ENCODE measurements at places on chromosomes 16 and 17.

- no peak for DNase-seq
These were observed 18.9 kb downstream of the ARHGAP17 start for GRCh38 chr16:24996301-24996700.

DNA sequence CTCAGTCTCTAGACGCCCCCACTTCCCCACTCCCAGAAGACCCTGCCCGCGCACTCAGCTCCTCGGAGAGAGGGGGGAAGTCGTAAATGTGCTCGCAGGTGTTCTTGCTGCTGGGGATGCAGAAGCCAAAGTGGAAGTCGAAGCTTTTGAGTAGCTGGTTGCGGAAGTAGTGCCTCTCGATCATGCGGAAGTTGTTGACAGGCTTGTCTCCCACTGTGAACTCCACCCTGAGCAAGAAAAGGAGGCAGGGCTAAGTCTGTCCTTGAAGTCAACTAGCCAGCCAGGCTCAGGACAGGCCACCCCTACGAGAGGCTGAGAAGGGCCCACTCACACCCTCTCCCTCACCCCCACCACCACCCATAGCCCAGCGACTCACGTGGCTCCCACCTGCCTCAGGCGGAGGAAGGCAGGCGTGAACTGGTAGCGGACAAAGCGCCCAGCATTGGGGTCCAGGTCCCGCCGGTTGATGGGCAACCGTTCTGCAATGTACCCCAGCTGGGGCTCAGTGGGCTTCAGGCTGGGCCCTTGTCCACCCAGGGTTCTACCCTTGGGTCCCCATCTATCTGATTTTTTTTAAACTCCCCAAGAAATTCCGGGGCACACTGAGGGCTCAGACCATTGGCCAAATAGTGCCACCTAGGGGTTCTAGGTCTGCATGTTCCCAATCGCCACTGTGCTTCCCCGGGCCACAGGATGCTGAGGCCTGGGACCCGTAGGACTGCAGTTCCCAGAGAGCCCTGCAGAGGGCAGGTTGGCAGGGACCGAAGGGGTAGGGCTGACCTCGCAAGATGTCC lies 4.6 kb downstream of the UNC119 start:
- peak; percentile 87 for DNase-seq

GRCh38 chr17:9763643-9764042 lies 27.7 kb downstream of the DHRS7C start:
- DNase-seq: no peak

DNA sequence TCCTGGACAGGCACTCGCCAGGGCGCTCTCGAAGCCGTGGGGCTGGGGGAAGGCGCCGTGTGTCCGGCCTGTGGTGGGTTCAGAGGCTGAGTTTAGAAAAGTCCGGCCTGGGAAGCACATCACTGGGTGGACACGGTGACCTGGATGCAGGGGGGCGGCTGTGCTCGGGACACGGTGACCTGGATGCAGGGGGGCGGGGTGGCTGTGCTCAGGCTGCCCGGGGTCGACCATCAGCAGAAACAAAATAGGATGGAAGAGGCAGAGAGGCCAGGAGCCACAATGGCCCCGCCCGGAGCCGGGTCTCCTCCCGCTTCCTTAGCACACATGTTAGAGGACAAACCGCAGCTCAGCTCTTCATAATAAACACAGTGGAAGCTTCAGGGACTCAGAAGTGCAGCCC lies 43.2 kb upstream of the GNG13 start:
- DNase-seq: no peak

GRCh38 chr17:40112718-40113109 lies 9.1 kb upstream of the MSL1 start:
- no peak for DNase-seq

- DNase-seq: no peak
These were observed 381.8 kb downstream of the SOX9 start for GRCh38 chr17:72502371-72503341.

GRCh38 chr16:80804056-80804525 lies 307 bp downstream of the CDYL2 start:
- peak; percentile 34 for DNase-seq

- DNase-seq: no peak
These were observed 3.5 kb upstream of the CAMKK1 start for GRCh38 chr17:3896108-3896967.

- DNase-seq: no peak
These were observed 107.6 kb downstream of the SPACA3 start for GRCh38 chr17:33099252-33099651.

DNA sequence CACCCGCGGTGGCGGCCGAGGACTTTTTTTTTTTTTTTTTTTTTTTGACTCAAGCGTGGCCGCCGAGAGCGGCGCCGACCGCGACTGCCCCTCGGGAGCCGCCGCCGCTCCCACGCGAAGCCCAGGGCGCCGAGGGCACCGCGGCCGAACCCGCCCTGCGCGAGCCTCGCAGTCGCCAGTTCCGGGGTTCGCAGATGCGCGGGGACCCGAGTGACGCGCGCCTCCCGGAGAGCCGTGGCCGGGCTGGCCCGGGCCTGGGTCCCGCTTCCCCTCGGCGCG lies 1.1 kb downstream of the METRNL start:
- DNase-seq: no peak

DNA sequence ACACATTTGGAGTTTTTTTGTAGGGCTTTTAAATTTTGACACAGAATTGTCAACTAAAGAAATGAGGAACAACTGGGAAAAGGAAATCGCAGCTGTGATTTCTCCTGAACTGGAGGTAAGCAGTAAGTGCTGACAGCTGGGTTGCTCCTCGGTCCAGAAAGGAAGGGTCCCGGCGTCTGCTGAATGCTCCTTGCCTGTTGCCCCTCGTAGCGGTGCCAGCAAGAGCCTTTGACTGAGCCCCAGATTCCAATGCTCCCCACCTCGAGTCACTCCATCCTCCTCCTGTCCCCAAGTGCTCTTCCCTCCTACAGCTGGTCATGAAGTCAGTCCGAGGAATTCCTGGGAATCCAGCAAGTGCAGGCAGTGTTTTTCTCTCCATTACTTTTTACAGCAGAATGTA lies 32.0 kb upstream of the ENDOV start:
- DNase-seq: no peak

DNA sequence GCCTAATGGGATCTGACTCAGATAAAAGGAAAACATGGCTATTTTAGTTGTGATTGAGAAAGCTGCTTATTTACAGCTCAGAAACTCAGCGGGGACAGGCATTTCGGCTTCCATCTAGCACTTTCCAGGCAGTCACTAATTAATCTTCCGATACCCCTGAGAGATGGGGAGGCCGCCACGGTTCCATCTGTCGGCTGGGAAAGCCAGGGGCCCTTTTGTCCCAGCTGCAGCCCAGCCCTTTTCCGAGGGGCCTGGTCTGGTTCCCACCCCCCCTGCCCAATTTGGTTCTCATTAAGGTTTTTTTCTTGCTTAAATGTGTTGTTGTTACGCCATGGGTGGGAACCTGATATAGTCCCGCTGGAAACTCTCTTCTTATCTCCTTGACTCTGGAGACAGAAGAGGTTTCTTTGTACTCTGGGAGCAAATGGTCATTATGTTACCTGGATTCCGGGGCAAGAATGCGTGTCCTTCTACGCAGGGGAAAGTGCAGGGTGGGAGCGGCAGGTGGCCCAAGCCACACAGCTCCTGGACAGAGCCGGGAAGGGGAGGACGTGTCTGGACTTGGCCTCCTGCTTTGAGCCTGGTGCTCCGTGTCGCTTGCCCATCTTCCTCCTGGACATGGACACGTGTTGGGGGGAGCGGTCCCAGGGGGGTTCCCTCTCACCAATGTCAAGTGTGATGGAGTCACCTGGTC lies 50.9 kb upstream of the GSE1 start:
- DNase-seq: no peak

- DNase-seq: no peak
These were observed 535.1 kb downstream of the CDH11 start for GRCh38 chr16:64586781-64587180.

GRCh38 chr16:52069866-52070265 lies 477.1 kb downstream of the TOX3 start:
- DNase-seq: no peak

GRCh38 chr16:20415541-20415940 lies 6.2 kb downstream of the ACSM5 start:
- no peak for DNase-seq

DNA sequence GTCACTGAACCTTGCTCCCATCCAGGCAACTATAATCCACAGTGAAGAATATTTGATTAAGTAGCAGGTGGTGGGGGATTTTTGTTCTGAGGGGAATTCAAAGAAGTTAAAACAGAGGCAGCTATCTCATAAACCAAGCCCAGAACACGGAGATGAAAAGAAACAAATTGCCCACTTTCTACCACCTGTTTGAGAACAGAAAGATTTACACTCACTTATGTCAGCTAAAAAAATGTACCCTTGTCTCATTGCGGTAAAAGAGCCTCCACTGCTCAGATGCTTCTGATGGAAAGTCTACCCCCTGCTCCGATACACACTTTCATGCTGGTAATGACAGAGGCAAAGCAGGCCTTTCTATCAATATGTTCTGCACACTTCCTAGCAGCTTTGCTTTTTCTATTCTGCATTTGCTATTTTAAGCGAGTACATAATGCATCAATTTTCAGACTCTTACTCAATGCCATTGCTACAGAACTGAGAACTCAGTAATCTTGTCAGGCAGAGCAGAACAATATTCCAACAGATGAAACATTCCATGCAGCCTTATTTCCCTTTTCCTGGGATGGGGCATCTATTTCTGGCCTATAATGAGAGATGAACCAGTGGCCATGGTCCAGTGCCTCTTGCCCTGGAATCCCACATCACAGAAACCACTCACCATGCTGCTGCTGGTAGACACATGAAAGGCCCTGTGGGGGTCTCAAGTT lies 29.0 kb downstream of the CDK5R1 start:
- no peak for DNase-seq

- DNase-seq: peak; percentile 90
These were observed at the start of gene TBC1D24 for GRCh38 chr16:2474877-2475412. TSS of gene TBC1D24 (plus strand) at chr16:2475127. CDS start at chr16:2496149, 21,022 bp downstream.

DNA sequence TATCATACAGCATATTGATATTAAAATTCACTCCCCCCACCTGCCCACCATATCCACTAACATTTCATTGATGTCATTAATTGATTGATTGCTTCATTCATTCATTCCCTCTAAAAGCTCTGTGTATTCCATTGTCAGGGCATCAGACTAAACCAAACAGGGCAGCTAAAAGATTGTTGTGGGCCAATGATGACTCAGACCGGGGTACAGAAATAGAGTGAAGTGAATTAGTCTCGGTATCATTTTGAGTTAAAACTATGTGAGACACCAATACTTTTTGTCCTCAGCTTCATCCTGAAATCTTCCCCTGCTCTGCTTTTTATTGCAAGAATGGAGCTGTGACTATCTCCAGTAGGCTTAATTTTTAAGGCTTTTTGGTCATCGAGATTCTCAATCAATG lies 868.3 kb downstream of the CDH11 start:
- no peak for DNase-seq

DNA sequence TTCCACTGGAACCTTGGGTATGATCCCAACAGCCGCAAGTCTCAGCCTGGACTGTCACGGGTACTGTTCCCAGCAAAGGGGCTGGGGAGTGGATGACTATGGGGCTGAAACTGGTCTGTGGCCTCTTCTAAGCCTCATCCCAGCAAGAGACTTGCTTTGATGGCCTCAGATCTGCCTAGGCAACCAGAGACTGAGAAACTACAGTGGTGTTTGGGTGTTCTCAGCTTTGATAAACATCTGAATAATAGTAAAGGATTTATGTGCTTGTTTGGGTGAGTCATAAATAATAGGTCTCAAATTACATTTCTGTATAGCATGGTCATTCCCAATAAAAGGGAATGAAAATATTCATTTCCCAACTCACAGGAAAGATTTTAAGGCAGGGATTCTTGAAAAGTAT lies 30.2 kb upstream of the ULK2 start:
- DNase-seq: no peak

DNA sequence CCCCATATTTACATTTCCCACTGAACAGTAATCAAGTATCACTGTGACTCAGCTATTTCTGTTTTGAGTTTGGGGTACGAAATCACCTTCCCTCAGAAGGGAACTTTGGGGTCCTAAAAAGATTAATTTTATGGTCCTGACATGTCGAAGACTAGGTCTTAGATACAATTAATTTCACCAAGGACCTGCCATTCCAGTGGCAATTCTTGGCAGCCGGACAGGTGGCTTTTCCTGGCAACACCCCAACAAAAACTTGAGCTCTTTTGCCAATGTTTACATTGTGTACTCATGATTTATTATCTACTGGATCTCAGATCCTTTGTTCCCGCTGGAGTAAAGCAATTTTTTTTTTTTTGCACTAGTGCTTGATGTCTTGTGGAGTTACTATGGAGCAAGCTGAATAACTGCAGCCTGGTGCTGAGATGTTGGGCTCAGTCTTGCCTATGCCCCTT lies 14.4 kb downstream of the SLFN5 start:
- DNase-seq: peak; percentile 59

GRCh38 chr16:74700438-74701225 lies at the start of gene MLKL:
TSS of gene MLKL (minus strand) at chr16:74700862. CDS start at chr16:74695757, 5,105 bp downstream.
- DNase-seq: peak; percentile 70

GRCh38 chr17:6571452-6571781 lies 15.1 kb upstream of the PITPNM3 start:
- DNase-seq: no peak

DNA sequence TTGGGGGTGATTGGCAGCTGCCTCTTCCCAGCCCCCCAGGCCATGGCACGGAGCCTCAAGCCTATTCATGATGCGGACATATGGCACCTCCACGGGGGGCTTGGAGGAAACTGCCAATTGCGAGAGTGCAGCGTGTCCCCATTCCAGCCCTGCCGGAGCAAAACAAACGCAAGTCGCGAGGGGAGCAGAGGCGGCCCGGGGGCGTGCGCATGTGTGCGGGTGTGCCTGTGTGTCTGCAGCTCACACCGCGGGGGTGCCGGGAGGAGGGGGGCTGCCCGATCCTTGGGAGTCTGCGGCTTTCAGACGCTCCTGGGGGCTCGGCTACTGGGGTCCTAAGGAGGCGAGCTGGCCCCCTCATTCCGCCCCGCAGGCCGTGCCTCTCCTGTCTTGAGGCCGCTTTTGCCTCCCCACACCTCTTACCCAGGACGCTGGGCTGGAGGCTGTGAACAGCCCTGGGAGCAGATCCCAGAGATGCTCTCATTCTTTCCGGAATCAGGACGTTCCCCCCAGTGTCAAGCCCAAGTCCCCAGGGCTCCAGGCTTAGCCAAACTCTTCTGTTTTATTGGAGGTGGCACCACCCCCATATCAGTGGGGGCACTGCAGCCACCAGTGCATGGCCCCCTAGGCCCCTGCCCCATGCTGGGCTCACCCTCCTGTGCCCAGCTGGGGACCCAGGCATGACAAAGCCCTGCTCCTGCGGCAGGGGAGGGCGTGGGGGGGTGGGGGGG lies 29.1 kb downstream of the ENDOV start:
- no peak for DNase-seq
